ENCODE measurements at places on chromosomes 2 and 18.

DNA sequence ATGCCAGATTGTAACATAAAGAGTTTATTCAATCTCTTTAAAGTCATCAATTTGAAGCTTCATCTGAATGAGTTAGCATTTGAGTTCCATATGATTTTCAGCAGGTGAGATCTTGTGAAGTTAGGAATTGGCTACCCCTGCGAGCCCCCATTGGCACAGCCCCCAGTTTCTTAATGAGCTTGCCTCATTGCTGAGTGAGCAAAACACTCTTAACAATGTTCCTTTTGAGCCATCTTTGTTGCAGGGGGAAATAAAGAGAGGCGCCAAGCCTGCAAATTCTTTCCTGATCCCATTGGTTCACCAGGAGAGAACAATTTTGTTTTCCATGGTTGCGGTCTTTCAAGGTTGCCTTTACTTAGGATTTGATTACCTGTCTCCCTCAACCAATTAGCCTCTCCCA lies 18.7 kb downstream of the DPP10 start:
- no peak for DNase-seq

DNA sequence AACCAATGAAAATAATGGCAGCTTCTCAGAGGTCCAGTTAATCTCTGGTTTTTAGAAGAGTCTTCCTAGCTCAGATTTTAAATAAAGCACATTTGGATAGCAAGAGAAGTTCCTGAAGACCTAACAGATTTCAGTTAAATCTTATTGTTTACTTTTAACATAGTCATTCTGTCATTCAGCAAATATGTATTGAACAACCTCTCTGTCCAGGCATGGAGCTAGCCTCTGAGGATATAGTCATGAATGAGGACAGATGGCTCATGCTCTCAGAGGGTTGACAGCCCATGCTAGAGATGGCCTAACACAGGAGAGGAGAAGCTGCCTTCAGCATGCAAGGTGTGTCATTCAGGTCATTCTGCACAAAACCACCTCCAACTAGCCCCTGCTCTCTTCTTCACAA lies 6.2 kb downstream of the CCBE1 start:
- no peak for DNase-seq

GRCh38 chr2:68577183-68577582 lies 66.2 kb upstream of the PROKR1 start:
- no peak for DNase-seq

- peak; percentile 17 for DNase-seq
Measured at GRCh38 chr2:119352357-119352756, 14.3 kb downstream of the C2orf76 start.

- DNase-seq = no peak
Measured at GRCh38 chr2:239187464-239188253, 213.2 kb downstream of the HDAC4 start.
